ENCODE measurements at places on chromosomes 1 and 21.

- DNase-seq, result no peak
Measured at GRCh38 chr1:23356471-23357137, 12.5 kb upstream of the HNRNPR start.

- DNase-seq, result no peak
Measured at GRCh38 chr1:226863446-226863845, 7.0 kb upstream of the PSEN2 start.

GRCh38 chr1:231139659-231140654, 21.9 kb upstream of the TRIM67 start:
- no peak for DNase-seq

DNA sequence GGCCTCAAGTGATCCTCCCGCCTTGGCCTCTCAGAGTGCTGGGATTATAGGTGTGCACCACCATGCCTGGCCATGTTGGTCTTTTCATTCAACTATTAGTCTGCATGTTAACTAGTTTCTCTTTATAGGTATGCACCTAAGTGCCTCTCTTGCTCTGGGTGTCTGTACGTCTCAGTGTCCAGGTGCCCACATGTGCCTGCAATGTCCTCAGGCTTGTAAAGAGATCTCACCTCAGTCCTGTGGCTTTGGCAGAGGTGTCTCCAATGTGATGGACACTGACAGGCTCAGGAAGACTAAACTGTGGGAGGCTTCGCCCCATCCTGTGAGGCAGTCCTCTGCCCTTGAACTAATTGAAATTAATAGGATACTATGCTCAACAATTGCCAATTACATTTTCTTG, 526.3 kb downstream of the PTPRU start:
- DNase-seq, result no peak

DNA sequence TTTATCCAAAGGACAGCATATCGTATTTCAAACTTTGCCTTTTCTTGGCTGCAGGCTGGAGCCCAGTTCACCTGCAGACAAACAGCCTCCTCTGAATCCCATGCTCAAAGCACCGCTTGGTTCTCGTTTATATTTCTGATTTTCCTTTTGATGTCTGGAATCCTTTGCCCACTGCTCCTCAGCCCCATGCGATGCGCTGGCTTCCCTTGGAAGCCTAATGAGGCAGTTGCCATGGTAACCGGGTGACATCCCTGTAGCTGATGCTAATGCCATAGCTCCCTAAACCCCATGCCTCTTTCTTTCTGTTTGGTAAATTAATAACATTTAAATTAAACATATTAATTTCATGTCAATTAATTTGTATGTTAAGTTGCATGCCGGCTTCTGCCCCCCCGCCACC, 327.1 kb downstream of the PRDM2 start:
- no peak for DNase-seq
